ENCODE measurements at places on chromosomes 12 and 14.

DNA sequence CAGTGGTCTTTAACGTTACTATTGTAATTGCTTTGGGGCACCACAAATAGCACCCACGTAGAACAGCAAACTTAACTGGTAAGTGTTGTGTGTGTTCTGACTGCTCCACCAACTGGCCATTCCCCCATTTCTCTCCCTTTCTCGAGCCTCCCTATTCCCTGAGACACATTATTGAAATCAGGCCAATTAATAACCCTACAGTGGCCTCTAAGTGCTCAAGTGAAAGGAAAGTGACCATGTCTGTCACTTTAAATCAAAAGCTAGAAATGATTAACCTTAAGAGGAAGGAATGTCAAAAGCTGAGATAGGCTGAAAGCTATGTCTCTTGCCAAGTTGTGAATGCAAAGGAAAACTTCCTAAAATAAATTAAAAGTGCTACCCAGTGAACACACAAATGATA, 22.3 kb downstream of the PPP1R13B start:
- no peak for DNase-seq

DNA sequence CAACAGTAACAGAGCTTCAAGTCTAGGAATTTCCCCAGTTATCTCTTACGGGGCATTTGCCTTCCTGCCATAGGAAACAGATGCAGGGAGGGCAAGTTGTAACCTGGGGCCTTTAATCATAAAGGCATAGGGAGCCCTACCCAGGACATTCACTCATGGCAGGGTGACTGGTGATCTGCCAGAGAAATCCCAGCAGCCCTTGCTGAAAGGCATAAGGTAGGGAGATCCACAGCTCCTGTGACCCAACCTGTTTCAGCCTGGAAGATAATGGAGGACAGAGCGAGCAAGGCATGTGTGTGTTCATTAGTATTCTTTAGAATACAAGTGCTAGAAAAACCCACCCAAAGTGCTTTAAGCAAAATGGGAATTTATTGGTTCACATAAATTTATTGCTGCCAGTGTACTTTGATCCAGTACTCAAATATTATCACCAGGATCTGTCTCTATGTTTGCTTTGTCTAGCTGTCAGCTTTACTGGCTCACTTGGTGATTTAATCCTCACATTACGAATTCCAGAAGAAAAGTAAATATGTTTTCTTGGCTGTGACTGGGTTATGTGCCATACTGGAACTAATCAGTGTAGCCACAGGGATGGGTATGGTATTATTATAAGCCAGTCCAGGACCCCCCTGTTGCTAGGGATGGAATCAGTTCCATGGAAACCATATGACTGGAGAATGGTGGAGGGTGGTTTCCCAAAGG, 21.1 kb upstream of the AKAP6 start:
- no peak for DNase-seq

DNA sequence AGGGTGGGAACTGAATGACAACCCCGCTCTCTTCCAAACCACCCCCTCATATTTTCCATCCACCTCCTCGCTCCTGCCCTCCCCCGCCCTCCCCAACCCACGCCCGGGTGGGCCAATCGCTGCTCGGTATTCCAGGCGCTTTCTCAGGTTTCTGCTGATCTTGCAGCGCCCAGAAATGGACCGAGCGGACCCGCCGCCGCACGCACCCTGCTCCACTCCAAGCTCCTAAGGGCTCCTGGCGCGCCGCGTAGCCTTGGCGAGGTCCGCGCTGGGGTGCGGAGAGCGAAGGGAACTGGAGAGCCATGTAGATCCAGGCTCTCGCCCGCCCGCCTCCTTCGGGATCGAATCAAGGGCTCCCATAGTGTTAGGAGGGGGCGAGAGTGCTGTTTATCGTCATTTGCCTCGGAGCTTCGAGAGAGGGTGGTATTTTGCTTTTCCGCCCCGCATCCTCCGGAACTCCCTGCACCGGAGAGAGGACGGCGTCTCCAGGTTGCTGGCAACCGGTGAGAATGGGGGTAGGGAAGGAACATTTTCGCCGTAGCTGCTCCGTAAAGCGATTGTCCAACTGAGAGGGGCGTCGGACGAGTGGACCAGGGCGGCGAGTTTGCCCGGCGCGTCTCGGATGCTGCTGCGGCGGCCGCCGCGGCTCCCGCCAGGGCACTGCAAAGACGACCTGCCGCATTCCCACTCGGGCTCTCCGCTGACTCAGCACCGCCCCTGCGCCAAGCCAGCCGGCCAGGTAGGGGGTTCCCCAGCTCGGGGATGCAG, at the start of gene KCNA1:
KCNA1 (plus strand) TSS at position 172 of the 768 bp plus-strand sequence. CDS start 1,474 bp downstream, outside the sequence.
- peak; percentile 37 for DNase-seq

DNA sequence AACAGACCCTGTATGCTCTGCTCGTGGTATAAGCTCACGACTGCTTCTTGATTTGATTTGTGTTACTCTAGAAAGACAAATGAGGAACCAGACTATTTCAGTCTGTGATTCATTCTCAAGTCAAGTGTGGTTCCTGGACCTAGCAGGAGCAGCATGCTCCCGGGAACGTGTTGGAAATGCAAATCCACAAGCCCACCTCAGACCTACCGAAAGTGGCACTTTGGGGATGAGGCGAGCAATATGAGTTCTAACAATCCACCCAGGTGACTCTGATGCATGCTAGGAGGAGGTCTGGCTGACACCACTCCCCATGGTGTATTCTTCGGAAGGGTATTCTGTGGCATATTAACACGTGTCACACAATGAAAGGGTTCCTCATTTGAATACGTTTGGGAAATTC, 59.5 kb upstream of the TMX1 start:
- DNase-seq: no peak

DNA sequence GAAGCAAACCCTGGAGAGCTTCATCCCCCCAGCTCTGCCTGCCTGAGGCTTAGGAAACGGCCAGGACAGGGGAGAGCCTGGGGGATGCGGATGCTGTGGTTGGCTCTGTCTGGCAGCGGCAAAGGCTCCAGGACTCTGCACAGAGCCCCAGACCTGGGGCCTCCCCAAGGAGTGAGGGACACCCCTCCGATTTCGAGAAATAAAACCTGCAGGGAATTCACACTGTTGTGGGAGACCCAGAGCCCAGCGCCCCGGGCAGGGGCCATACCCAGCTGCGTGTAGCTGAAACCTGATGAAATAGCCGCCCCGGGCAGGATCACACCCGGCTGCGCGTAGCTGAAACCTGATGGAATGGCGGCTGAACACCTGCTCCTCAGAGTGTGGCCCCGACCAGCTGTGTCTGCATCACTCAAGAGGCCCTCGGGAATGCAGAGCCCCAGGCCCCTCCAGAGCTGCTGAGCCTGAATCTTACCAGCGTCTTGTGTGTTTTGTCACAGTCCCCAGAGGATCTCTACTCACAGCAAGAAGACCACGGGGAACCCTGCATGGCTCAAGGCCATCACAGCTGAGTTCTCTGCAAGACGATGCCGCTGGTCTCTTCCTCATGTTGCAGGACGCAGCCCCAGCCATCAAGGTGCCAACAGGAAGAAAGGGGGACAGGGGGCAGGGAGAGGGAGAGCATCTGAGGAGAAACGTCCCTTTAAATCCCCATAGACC, 46.5 kb upstream of the GALNT9 start:
- no peak for DNase-seq

DNA sequence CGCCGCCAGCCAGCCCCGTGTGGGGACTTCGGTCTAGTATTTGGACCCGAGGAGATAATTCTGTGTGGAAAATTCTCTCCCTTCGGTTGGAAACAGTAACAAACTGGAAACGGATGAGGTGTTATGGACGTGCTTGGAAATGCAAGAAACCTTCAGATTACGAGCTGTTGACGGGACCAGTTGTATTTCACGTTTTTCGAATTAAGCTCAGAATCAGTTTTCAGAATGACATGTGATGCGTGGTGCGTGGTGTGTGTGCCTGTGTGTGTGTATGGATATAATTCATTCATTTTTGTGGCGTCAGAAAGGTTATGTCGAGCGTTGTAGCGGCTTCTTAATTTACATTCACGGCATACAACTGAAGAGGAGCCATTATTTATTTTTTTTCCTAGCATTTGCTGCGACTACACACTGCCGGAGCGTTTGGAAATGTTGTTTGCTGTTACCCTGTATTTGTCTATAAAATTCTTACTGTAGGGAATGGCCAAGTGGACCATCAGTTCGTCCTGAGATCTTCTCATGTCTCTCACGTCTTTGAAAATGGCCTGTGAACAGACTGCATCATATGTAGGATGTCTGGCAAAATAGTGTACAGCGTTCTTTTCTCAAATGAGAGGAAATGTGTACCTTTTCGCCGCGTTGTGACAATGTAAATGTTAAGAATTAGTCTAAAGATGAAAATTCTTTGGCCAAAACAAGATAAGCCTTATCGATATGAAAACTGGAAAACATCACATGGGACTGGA, 1.3 kb downstream of the TRAF3 start:
- DNase-seq: no peak

DNA sequence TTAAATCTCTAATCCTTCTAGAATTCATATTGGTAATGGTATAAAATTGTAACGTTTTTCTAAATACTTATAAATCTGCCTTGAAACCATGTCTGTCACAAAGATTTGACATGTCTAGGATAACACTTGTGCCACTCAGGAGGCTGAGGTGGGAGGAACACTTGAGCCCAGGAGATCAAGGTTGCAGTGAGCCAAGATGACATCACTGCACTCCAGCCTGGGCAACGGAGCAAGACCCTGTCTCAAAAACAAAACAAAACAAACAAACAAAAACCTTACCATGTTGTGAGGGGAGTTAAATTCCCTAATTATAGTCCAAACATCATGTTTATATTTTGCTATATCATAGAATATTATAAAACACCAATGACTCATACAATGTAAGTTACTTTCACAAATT, 317.5 kb upstream of the SOX5 start:
- DNase-seq: no peak

DNA sequence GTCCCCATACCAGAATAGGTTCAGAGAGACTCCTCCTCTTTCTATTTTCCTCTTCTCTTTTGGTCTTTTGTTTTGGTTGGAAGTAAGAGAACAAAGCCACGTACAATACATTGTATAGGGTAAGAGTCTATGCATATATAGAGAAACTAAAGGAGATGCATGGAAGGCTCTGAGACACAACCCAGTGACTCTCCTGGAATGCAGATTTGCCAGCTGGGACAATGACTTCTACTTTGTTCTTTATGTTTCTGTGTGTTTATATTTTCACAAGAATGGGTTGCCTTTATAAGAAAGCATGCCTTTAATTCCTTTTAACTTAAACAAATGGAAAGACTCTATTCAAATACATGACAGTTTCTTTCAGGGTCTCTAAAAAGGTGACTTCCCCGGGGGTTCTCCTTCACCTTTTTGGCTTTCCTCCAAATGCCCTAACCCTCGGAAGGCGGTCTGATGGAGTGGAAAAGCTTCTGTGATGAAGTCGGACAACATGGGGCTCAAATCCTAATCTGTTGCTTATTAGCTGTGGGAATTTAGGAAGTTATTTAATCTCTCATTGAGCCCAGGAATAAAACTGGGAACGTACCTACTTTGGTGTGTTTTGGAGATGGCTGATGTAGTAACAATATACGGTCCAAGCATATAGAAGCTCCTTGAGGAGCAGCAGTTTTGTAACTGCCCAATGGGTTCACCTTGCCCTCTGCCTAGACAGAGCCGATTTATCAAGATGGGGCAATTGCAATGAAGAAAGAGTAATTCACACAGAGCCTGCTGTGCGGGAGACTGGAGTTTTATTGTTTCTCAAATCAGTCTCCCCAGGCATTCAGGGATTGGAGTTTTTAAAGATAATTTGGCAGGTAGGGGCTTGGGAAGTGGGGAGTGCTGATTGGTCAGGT, 9.1 kb upstream of the SERPINA1 start:
- DNase-seq: no peak

DNA sequence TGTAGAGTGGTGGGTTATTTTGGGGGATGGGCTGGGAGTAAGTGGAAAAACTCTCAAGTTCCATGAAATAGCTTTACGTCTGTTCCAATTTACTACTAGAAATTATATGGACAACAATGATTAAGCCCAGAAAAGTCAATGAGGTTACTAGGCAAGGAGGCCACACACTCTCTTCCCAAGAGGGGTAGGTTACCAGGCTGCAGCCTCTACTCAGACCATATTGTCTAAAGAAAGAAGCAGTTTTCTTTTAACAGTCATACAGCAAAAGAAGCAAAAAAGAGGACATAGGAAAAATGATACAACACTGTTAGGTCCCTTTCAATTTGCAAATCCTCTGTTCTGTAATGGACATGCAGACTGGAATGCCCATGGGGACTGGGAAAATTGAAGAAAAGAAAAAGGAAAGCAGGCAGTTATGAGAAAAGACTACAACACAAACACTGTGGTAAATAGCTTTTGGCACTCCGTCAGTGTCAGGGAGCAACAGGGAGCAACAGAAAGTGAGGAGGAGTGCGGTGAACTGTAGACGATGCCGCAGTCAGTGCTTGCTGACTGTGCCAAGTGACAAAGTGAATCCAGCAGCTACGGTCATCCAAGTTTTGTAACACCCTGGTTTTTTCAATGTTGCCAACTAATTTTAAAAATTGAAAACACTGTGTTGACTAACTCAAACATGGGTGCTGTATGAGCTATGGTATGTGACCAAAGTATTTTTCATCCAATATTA, 39.8 kb upstream of the HMGA2 start:
- DNase-seq: no peak

DNA sequence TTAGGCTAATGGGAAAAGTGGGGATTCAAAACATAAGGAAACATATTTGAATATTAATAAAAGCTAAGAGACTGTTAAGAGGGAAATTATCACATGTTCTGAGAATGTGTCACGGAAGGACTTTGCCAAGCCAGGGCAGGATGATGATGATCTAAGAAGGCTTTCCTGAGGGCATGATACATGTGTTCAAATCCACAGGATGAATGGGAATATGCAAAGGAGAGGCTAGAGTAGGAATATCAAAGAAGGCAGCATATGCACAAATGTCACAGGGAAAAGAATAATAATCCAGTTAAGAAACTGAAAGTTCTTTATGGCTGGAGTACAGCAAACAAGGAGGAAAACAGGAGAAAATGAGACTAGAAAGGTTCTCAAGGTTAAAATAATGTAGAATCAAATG, 107.0 kb downstream of the PTPRO start:
- no peak for DNase-seq

GRCh38 chr12:5633106-5633505, 201.2 kb downstream of the NTF3 start:
- DNase-seq: no peak

GRCh38 chr12:105576261-105576660, 245.8 kb downstream of the C12orf75 start:
- no peak for DNase-seq

DNA sequence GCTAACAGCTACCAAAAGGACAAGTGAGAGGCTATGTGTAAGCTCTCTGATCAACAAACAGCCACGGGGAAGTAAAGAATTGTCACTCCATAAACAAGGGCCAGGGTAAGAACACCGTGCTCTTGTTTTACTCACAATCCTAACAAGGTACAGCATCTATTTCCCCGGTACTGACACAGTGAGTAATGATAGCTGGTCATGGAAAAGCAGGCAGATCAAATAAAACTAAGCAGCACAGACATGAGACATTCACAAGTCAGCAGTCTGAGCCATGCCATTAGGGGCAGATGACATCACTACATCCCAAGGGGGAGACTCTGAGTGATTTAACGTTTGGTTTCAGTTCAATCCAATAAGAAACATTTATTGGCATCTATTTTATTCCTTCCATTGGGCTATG, 54.4 kb downstream of the ARL6IP4 start:
- DNase-seq: no peak
